ENCODE measurements at places on chromosomes 7 and 10.

DNA sequence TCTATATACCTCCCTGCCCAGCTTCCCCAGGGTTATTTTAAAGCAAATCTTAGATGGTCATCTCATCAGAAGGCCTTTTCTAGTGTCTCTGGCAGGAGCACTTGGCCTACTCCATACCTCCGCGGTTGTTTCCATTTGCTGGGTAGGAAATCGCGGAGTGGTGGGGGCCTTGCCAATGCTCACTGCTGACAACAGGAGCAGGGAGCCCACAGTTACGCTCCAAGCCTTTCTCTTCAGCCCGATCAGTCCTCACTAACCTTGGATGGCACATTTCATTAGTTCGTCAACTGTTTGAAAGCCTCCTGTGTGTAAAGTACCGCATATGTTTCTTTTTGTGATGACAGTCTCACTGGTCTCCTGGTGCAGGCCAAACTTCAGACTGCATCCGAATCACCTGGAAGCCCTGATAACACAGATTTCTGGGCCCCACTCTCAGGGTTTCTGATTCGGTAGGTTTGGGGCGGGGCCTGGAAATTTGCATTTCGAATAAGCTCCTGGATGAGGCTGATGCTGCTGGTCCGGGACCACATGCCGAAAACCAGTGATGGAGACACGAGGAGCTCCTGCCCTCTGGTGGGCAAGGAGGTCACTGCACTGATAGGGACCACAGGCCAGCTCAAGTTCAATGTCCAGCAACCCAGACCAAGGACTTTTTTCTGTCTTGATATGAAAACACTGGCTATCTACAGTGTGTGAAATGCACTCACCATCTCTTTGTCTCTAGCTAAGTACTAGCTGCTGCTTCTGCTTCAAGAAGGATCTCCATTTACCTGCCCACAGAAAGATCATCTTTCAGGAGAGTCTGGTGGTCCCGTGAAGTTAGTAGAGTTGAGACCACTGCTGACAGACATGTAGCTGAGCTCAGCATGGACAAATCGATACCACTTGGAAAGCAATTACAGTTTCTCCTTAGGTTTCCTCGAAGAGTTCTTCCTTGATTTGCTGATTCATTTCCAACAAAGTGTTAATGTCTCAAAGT lies 14.0 kb downstream of the LRGUK start:
- peak; percentile 32 for DNase-seq

GRCh38 chr7:44727158-44727936 lies 21.3 kb upstream of the ZMIZ2 start:
- DNase-seq: peak; percentile 77

- no peak for DNase-seq
Observed at GRCh38 chr10:126712681-126713080, 42.2 kb upstream of the C10orf90 start.

DNA sequence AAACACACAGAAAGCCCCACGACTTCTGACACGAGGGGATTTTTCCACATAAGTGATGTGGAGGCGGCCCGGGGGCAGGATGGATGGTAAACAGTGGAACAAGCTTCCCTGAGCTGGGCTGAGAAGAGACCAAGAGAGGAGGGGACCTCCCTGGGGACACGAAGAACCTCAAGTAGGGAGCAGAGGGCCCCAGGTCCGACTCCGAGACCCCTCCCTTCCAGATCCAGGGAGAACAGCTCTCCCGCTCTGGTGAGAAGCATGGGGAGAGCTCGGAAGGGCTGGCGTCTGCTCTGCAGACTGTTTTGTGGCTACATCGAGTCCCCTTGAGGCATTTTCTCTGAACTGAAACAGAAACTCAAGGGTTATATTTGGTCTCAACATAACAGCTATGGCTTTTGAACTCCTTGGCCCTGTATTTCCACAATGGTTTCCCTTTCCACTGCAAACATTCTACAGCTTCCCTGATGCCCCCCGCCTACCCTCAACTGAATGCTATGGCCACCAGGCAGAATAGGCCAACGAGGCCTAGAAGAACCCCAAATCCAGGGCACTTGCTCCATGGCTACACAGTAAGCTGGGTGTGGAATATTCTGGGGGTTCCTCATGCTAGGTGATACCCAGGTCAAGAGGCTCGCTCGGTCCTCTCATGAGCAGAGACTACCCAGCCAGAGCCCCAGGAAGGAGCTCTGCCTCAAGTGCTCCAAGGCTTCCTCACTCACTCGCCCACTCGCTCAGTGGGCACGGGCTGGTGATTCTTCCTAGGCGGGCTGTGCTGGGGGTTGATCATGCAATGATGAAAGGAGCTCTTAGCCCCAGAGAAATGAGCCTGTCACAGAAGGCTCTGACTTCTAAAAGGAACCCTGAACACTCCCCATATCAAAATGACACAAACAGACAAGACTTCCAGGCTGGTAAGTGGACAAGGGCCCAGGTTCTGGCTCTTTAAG lies 47.5 kb downstream of the FAM53B start:
- no peak for DNase-seq

GRCh38 chr10:71203716-71204115 lies 8.7 kb upstream of the UNC5B start:
- peak; percentile 48 for DNase-seq

DNA sequence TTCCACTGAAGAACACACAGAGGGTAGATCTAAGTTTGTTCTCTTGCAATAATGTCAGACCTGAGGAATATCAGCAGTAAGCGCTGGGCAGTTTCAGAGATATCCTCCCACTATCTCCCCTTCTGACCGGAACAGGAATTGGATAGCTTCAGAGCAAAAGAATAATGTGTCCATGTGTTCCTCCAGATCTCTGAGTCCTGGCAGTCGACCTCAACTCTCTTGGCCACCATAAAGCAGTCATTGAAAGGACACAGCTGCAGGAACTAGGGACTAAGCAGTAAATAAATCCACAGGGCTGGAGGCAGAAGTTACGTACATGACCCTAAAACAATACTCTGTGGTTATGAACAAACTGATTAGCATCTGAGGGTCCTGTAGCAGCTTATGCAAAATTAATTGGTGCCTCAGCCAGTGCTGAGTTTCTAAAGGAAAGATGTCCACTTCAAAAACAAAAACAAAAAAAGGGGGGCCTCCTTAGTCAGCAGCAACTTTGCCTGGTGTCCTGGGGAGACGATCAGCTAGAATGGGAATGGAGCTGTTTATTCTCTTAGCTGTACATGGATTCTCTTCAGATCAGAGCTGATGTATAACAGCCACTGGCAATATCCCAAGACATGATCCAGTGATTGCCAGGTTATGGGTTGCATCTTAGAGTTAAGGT lies 6.4 kb upstream of the PRTFDC1 start:
- DNase-seq: peak; percentile 36

DNA sequence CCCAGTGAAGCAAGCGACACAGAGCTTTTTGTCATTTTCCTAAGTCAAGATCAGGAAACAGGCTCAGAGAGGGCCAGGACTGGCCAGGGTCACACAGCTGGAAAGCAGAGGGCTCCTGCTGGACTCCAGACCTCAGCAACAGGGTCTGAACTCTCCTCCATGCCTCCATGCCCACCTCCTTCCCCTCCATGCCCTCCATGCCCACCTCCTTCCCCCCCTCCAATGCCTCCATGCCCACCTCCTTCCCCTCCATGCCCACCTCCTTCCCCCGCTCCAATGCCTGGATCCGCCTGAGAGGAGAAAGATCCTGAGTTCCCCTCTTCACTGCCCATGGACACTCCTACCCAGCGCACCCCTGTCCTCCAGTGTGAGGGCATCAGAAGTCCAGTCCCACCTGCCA lies 51.3 kb downstream of the OAT start:
- no peak for DNase-seq

DNA sequence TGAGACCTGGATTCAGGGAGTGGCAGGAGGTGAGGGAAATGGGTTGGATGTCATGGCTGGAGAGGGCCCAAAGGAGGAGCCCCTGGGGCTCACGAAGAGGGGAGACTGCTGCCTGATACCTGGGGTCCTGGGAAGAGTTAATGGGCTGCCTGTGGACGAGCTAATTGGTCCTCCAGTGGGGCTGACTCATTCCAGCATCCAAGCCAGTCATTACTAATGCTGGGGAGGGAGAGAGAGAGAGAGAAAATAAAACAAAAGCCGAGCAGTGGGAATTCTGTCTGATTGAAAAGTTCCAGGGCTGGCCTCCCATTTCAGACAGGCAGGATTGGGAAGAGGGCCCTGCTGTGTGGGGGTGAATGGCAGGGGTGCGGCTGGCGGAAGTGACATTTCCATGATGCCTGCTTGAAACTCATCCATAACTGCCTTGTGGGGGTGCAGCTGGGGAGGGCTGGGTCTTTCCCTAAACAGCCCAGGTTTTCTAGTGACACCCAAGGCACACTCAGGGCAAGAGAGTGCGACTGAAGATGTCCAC lies 297.8 kb downstream of the RPS24 start:
- no peak for DNase-seq

DNA sequence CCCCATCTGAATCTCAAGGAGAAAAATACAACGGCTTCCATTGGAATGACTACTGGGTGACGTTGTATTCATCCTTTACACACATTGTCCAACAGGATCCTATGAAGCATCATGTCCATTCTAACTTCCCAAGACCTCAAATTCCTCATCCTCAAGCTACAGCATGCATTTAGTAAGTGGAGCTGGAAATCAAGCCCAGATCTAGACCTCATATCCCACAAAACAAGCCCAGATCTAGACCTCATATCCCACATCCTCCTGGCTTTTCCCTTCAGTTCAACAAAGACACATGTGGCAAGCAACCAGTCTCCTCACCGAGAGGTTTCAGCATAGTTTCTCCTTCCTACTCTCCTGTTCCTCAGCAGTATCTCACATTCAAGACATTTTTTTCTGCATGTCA lies 12.2 kb downstream of the IGF2BP3 start:
- DNase-seq: peak; percentile 66

- DNase-seq: no peak
Observed at GRCh38 chr7:122309421-122309820, 4.9 kb upstream of the FEZF1 start.

- DNase-seq: no peak
Observed at GRCh38 chr10:818526-819220, 112.8 kb downstream of the LARP4B start.

DNA sequence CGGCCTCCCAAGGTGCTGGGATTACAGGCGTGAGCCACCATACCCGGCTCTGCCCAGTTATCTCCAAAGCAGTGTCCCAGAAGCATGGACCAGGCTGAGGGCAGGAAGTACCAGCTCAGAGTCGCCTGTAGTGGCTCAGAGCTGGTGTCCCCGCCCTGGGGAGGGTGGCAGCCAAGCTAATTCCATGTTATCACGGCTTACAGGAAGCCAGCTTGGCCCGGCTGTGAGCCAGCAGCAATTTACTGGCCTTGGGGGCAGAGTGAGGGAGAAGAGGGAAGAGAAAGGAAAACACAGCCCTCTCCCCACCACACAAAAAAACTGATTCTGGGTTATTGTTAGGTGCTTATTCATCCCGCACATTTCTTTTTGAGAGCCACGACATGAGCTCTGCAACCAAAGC lies 88.1 kb downstream of the HIP1 start:
- DNase-seq: no peak

DNA sequence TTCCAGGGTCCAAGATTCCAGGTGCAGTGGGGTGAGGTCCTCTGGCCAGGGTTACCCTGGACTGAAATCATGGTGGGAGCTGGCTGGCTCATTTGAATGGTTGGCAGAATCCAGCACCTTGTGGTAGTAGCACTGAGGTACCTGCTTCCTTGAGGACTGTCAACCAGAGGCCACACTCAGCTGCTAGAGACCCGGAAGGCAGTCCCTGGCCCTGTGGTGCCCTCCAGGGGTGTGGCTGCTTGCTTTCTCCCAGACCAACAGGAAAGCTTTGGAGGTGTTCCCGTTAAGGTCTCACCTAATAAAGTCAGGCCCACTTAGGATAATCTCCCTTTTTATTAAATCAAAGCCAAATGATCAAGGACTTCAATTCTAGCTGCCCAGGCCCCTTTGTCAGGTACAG lies 107.7 kb upstream of the GDF10 start:
- no peak for DNase-seq

DNA sequence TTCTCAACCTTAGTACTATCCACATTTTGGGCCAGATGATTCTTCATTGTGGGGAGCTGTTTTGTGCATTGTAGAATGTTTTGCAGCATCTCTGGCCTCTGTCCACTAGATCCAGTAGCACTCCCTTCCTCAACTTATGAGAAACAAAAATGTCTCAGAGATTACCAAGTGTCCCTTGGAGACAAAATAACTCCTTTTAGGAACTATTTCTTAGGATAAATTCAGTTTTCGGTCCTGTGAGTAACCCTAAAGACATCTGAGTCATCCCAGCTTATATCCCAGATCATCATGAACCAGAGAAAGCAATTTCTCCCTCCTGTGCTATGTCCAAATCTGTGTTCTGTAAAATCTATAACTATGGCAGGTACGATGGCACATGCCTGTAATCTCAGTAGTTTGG lies 266.6 kb upstream of the PHYHIPL start:
- DNase-seq: no peak

DNA sequence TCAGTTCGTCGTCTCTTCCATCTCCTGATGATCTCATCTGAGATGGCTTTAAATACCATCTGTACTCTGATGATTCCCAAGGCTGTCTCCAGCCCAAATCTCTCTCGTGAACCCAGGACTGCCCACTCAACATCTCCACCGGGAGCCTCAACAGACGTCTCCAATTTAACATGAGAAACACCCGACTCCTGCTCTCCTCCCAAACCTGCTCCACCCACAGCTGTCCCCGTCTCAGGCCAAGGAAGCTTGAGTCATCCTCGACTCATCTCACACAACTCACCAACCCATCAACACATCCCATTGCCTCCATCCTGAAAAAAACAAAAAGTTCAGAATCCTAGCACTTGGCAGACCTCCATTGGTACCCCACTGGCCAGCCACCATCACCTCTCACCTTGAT lies 29.7 kb upstream of the CALN1 start:
- no peak for DNase-seq

DNA sequence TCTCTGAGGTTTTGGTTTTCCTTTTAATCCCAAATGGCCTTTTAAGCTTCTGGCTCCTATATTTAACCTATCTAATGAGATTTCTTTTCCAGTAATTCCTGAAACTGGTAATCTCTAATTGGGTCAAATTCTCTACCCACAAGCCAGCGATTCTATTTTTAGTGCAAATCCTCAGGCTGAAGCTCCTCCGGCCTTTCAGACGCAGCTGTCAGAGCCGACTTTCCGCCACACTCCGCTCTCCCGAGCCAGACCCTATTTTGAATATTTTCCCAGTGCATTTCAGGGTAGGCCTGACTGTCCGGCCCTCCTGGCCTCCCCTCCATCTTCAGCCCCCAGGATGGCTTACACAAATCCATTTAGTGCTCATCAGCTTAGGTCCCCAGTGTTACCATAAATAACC lies 9.7 kb upstream of the ADCY1 start:
- no peak for DNase-seq

GRCh38 chr10:43057231-43057711 lies 19.6 kb upstream of the RET start:
- DNase-seq: no peak

- peak; percentile 45 for DNase-seq
Observed at GRCh38 chr10:12041766-12042408, 722 bp downstream of the UPF2 start.

GRCh38 chr10:98611436-98611835 lies 164.7 kb upstream of the HPS1 start:
- no peak for DNase-seq

Data from mammary epithelial cell (primary cell).